ENCODE measurements at places on chromosomes 4 and X. TPM values are rescaled to one million over a fixed set of nuclear protein-coding genes. Genes with fewer than 3 reads are reported as not detected.

SH3TC1 gene
- 12.2 TPM for total RNA-seq

NEUROG2 gene
- not detected for total RNA-seq

SLC10A4 gene
- total RNA-seq = not detected

SOWAHD gene
- not detected for total RNA-seq

TMEM165 gene
- total RNA-seq = 64.5 TPM

SERTM2 gene
- total RNA-seq = not detected

All from activated naive CD4-positive, alpha-beta T cell treated with anti-CD3 and anti-CD28 coated beads, Interleukin-2, amount 50 U/mL, for 72 hours (primary cell).